ENCODE measurements at places on chromosomes 1 and 21.

DNA sequence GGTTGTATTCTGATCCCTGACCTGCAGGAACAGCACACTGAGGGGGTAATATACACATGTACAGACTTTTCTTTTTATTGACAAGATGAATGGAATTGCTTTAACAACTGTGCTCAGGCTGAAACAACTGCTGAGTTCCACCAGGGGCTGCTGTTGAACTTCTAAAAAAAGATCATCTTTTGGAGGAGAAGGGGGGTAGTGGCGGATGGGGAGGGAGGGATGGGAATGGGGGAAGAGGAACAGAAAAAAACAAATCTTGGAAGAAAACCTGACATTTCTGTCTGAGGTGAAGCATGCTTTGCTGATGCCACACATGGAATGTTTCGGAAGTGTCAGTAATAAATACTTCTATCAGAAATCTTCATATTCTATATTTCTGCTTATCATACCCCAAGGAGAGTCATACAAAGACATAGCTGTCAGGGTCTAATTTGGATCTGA, 75.0 kb downstream of the RWDD3 start:
- DNase-seq = peak; percentile 75

DNA sequence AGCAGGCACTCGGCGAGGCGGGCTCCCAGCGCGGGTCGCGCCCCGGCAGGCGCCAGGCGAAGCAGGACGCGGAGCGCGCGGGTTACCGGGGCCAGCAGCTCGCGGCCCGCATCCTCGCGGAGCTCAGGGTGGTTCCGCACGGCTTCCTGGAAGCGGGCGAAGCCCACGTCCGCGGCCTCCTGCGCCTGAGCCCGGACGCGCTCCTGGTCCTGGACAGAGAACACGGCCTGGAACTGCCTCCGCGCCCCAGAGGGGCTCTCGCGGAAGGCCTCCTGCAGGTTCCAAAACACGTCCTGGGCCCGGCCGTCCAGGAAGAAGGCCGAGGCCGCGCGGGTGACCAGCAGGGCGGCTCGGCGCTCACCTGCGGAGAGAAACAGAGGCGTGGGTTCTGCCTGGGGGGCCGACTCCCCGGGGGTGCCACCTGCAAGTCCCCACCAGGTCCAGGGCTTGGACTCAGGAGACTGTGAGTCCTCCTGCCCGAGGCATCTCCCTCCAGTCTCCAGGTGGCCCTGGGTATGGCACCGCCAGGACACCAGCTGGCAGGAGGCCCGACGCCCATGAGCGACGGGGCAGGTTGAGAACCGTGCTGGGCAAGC, 11.4 kb downstream of the TTC34 start:
- DNase-seq = no peak

- DNase-seq = no peak
Measured at GRCh38 chr1:22869325-22869724, 103.3 kb downstream of the LACTBL1 start.

GRCh38 chr1:65423884-65424572, 3.6 kb downstream of the LEPR start:
- DNase-seq = no peak

DNA sequence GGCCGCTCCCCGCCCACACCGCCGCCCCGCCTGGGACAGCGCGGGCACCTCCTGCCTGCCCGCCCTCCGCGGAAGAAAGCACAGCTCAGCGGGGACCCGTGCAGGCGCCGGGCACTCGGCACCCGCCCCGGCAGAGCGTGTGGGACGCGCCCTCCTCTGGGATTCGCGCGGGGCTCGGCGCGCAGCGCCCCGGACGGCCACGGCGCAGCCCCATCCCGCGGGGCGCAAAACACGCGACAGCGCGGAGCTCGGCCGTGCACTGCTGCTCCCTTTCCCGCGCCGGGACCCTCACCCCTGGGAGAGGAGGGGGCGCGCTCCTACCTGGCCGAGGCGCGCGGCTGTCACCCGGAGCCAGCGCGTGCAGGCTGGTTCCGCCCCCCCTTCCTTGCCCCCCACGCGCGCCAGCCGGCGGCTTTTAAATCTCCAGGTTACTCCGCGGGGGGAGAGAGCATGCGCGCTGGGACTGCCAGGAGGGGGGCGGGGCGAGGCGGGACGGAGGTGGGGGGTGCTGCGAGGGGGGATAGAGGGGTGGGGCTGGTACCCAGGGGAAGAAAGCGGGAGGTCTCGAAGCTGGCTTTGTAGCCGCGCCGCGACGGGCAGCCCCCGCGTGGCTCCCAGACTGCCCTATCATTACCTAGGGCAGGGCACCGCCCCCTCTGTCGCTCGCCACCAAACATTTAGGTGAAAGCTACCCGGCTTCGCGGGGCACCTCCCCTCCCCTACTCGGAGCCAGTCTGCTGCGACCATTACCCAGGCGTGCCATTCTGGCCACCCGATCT, at the start of gene SLC45A3:
Gene SLC45A3 (minus strand): TSS at position 437 of the 779 bp plus-strand sequence. CDS start 15,853 bp downstream, outside the sequence.
- DNase-seq = no peak

DNA sequence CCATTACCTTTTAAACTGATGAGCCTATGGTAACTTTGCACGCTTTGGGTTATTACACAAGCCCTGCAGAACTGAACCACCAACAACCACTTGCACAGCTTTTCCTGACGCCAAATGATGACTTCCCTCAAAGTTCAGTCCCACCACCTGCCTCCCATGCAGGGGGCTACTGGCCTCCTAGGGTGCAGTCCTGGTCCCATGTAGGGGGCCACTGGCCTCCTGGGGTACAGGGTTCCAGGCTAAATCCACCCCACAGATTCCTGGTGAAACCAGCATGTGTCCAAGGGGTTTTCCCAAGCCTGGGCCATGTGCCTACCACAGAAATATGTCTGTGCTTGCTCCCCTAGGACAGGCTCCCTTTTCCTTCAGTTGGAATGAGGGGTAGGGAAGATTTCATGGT, 73.4 kb upstream of the ZNF678 start:
- no peak for DNase-seq

DNA sequence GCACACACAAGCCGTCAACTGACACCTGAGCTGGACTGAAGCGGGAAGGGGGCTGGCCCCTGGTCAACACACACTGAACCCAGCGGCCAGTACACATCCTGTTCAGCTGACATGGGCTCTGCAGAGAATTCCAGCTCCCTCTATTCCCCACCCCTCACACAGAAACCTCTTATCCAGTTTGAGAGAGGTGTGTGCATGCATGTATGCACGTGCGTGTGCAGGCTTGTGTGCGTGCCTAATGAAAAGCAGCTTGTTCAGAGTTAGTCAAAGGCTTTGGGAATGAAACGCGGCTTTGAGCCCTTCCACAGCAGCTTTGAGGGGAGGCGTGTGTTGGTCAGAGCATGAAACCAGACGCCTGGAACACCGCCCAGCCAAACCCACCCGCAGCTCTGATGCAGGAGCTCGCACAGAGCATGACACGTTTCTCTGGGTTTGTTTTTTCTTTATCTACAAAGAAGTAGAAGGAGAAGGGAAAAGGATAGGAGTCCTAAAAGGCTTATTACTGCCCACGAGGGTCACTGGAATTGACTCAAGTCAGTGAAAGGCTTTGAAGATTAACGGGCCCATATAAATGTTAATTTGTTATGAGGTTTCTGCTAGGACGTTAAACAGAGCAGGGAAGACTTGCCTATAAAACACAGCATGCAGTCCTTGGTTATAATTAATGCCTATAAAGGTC, 184.2 kb downstream of the ETS2 start:
- DNase-seq = peak; percentile 93

DNA sequence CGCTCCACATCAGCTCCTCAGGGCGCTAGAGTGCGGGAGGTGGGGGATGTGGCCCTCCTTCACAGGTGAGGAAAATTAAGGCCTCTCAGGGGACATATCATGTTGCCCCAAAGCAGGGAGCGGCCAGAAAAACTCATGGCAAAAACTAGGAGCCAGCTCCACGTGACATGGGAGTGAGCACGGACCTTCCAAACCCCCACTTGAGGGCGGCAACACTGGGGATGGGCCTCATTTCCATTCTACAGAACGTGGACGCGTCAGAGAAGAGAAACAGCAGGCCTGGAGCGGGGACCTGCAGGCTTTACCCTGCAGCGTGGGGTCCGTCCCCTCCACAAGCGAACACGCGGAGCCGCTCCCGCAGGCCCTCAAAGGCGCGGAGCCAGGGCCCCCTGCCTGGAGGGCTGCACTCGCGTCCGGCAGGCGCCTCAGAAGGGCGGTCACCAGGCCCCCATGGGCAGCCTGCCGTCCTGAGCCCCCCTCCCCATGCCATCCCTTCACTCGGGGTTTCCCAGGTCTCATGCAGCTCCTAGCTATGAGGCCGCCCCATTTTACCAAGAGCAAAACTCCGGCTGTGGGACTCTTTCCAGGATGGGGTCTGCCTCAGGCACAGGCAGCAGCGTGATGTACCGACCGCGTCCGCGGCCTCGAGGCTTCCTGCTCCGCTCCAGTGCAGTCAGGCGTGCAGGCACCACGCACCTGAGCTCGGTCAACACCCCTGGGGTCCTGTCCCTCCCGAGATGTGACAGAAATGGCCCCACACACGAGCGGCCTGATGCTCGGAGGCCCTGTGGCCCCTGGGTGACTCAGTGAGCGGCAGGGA, 5.5 kb downstream of the CFAP410 start:
- DNase-seq = no peak

GRCh38 chr1:107339775-107340174, 198.9 kb downstream of the NTNG1 start:
- DNase-seq = no peak

DNA sequence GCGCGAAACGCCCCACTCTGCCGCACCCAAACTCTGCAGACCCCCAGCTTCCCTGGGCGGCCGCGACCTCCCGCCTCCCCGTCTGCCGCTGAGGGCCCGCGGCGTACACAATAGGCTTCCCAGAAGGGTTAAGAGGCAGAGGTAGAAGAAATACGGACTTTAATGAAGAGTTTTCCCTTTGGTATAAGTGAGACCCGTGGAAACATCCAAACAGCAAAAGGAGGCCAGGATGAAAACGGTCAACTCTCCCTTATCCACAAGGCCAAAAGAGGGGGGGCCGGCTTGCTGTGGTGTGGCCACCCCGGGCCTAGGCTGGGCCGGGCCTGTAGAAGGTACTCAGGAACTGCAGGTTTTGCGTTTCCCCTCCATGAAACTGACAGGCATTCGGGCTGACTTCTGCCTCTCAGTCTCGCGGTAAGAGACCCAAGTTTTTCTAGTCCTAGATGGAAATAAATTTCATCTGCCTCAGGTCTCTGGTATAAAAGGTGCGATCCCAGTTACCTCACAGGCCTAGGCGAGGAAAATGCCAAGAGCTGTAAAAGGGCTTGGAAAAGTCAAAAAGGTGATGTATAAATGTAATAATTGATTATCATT, 671 bp upstream of the PYGO2 start:
- DNase-seq = peak; percentile 45

DNA sequence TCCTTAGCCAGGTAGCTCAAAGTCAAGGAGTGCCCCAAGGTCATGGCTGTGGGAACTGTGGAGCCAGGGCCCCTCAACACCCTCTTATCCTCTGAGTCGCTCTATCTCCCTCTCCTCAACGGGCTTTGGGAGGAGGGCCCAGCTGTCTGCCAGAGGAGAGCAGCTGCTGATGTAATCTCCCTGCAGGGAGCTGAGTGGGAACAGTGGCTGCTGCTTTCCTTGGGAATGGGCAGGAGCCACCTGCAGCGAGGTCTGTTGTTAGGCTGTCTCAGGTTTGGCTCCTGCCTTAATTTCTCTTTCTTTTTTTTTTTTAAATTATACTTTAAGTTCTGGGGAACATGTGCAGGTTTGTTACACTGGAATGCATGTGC, 58.8 kb upstream of the MAP1LC3C start:
- no peak for DNase-seq

DNA sequence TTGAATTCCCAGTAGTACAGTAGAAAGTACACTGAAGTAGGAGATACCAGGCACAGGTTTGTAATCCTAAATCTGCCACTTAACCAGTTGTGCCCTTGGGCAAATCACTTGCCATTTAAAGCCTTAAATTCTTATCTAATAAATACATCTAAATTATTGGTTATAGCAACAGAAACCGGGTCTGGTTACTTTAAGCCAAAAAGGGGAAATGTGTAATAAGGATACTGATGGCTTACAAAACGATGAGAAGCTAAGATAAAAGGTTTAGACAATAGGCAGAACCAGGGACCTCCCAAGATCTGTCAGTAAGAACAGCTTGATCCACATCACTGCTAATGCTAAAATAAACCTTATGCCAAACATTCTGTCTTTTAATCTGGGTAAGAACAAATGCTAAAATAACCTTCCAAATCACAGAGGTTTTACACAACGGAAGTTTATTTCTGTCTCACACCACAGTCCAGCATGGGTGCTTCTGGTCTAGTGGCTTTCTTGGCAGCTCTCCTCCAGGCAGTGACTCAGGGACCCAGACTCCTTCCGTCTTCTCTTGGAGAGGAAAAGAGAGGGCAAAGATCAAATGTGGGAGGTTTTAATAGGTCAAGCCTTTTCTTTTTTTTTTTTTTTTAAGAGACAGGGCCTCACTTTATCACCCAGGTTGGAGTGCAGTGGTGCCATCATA, 16.5 kb upstream of the ZMYM1 start:
- peak; percentile 84 for DNase-seq

- no peak for DNase-seq
Measured at GRCh38 chr1:1014799-1015681, 1.7 kb downstream of the ISG15 start.

DNA sequence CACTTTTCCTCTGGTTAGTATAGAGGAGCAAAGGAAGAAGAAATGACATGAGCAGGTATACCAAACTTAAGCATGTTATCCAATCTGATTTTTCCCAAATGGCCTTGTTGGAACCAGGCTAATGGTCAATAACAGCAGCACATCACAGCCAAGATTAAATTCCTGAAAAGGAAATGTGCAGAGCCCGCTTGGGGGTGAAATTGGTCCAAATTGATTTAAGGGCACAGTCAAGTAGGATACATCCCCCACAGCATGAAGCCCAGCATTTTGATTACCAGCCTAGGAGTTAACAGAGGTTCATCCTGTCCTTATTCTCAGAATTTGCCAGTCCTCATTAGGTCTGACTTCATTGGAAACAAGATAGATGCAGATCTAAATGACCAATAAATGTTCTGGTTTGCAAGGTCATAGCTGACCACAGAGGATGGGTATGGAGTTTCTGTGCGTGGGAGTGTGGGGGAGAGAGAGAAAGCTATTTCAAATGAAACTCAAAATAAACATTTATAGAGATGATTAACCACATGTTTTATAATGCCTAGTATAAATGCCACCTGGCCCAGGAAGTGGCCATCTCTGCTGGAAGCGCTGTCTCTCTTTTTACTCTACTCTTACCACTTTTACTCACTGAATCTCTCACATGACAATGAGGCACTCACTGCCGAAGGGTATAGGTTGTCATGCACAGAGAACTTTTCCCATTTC, 38.7 kb downstream of the RGS5 start:
- DNase-seq = peak; percentile 47

GRCh38 chr1:87329526-87330056, 911 bp downstream of the LMO4 start:
- DNase-seq = peak; percentile 35

GRCh38 chr1:204075890-204076846, 3.3 kb downstream of the SOX13 start:
- no peak for DNase-seq

GRCh38 chr1:111690306-111690617, 48.9 kb downstream of the INKA2 start:
- peak; percentile 96 for DNase-seq

DNA sequence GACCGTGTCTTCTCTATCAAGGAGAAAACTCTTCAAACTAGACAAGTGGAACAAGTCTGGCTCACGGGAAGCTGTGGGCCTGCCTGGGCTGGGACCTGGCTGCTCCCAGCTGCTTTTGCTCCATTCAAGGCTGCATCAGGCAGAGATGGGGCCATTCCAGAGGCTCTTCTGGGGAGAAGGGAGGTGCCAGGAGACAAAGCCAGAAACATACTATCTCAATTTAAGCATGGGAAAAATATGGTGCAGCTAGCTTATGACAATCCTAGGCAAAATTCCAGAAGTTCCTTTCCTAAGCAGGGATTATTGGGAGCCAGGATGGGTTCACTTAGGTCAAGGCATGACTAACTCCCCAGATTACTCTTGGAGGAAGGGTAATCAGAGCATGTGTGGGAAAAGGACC, 90.8 kb upstream of the SLC2A1 start:
- no peak for DNase-seq

Measured in cardiac muscle cell (in vitro differentiated cells and primary cell).